Chondrocyte (in vitro differentiated cells): ENCODE measurements at places on chromosomes 2 and 18. TPM values are rescaled to one million over a fixed set of nuclear protein-coding genes. Genes with fewer than 3 reads are reported as not detected.

HOXD12 gene
- not detected in 3 replicates for total RNA-seq

CDH7 gene
- not detected in 3 replicates for total RNA-seq

SLC39A6 gene
- total RNA-seq: 84.9 to 89.9 TPM (median 86.4 TPM) in 3 replicates

TMEM247 gene
- not detected in 3 replicates for total RNA-seq

HDHD2 gene
- total RNA-seq: 16.7 to 17.7 TPM (median 16.8 TPM) in 3 replicates

ANKRD29 gene
- 0.48 to 0.85 TPM (median 0.50 TPM) in 3 replicates for total RNA-seq

FAP gene
- 163 to 205 TPM (median 171 TPM) in 3 replicates for total RNA-seq

SLC19A3 gene
- total RNA-seq: 0.52 to 0.56 TPM in 2 of 3 replicates, not detected in the other

BMP10 gene
- total RNA-seq: not detected in 3 replicates

ALKAL2 gene
- 150 to 164 TPM (median 154 TPM) in 3 replicates for total RNA-seq

MROH2A gene
- not detected in 3 replicates for total RNA-seq

ACVR1C gene
- 0.05 to 0.31 TPM (median 0.17 TPM) in 3 replicates for total RNA-seq

ASPRV1 gene
- total RNA-seq: 0.21 to 1.2 TPM (median 0.35 TPM) in 3 replicates

- DNase-seq: no peak
Measured at GRCh38 chr2:28497206-28497605, 1.3 kb downstream of the PLB1 start.

- DNase-seq: no peak
Measured at GRCh38 chr2:167504695-167505094, 616.4 kb downstream of the XIRP2 start.

- no peak for DNase-seq
Measured at GRCh38 chr2:88852753-88853402, 161.4 kb downstream of the RPIA start.

DNA sequence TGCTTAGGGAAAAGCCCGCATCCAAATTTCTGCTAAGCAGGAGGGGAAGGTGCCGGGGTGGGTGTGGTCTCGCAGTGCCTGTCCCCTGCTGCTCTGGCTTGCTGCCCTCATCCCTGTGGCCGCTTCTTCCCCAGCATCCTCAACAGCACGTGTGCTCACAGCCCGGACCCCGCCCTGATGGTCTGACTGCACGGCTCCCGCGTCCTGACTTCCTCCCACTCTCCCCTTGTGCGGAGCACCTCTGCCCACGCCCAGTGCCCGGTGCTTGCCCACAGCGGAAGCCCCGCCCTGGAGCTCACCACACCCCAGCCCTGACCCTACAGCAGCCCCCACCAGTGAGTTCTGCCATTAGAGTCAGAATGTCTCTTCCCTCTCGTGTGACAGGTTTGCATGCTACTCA, 277.9 kb downstream of the NDUFA10 start:
- DNase-seq: peak; percentile 79

DNA sequence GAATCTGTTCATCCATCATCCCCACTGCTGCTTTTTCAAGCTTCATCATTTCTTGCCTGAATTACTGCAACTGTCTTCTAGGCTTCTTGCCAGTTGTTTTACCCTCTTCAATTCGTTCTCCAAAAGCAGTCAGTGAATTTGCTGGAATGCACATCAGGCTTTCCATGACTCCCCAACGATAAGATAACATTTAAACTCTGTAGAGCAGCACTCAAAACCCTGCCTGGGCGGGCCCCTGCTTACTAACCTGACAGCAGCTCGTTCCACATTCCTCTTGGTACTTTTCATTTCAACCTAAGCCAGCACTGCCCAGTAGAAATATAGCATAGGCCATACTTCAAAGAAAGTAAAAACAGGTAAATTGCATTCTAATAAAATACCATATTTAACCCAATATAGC, 342.9 kb downstream of the SUCLG1 start:
- DNase-seq: no peak

DNA sequence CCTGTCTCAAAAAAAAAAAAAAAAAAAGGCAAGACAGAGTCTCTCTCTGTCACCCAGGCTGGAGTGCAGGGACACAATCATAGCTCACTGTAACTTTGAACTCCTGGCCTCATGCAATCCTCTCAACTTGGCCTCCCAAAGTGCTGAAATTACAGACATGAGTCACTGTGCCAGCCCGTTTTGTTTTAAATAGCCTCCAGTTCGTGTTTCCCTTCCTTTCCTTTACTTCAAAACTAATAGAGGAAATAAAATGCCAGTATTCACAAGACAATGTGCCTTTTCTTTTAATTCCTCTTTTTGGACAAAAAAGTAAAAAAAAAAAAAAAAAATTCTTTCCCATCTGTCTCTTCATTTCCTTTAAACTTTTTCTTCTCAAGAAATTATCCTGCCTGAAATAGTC, 54.5 kb upstream of the ACMSD start:
- DNase-seq: no peak

- no peak for DNase-seq
Measured at GRCh38 chr2:76288598-76288997, 577.9 kb upstream of the GCFC2 start.

GRCh38 chr2:208320686-208321085, 54.6 kb downstream of the PIKFYVE start:
- DNase-seq: no peak

DNA sequence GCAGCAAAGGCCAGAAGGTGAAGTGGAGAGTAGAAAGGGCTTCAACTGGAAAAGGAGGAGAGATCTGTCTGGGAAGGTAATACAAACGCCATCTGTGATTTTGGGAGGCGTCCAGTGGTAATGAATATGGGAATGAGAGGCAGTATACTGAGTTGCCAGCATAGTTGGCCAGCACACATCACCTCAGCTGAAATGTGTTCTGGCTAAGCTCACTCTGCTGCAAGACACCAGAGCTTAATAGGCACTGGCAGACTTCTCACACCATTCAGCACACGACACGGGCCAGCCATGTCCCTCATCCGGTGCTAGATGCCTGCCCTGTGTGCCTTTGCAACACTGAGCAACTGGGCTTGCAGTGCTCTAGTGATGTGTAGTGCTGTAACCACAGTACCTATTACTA, 277.1 kb downstream of the PIEZO2 start:
- no peak for DNase-seq

- no peak for DNase-seq
Measured at GRCh38 chr2:100674666-100675065, 111.9 kb downstream of the PDCL3 start.

- no peak for DNase-seq
Measured at GRCh38 chr2:46273225-46273863, 23.9 kb upstream of the EPAS1 start.

DNA sequence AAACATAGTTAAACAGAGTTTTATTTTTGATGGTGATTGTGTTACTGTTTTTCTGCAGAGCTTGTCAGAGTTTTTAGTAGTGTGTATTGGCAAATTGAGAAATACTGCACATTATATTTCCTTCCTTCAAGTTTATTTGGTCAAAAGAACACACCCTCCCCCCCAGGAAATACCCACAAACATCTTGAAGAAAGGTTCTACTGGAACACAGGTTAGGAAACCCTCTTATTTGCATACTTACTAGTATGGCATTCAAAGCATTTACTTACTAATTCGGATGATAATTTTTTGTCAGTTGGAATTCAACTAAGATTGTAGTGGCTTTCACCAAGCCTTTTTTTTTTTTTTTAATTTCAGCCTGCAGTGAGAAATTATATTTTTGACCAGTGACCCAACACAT, 9.1 kb downstream of the CAB39 start:
- no peak for DNase-seq

DNA sequence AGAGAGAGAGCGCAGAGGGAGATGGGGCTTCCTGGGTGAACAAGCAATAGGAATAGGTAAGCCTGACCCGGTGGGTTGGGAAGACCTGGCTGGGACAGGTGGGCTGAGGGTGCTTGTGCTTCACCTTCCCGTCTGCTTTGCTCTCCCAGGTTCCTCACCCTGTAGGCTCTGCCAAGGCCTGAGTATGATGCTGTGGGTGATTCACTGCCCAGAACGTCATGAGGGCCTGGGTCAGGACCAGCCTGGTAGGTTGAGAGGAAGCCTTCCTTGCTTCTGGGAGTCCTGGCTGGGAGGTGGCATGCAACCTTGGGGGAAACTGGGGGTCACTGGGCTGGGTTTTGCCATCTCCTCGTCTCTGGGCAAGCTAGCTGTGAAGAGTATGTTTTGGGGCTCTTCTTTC, 220.2 kb upstream of the APCDD1 start:
- DNase-seq: no peak

DNA sequence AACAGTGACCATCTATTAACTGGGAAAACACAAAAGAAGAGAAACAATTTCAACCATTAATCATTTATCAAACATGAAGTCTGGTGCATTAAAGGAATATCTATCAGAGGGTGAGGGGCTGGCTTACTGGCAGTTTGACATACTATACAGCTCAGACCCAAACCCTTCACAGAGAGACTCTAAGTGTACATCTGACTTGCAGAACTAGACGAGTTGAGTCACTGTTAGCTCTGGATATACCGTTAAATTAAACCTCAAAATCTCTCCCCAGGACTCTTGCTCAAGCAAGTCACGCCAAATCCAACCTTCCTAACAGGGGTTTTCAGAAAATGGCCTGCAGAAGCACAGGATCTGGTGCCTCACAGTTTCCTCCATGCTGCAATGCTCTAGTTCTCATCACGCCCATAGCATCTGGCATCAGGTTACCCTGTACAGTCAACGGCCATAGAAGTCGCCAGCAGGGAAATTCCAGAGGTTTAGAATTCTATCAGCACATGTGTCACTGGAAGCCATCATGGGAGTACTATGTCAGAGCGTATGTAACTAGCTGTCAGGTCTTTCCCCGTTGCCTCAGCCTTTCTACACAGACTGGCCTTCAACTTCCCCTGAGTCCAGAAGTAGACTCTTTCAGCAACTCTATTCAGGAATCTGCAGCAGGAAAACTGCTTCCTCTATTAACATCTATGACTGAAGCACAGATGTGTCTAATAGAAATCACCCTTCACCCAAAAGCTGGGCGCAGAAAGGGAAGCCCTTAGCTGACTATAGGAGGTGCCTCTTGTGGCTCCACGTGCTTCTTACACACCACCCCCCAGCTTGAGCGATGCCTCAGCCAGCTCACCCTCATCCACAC, 9.3 kb downstream of the TGOLN2 start:
- no peak for DNase-seq

GRCh38 chr2:36607947-36608346, 10.0 kb upstream of the FEZ2 start:
- DNase-seq: no peak

DNA sequence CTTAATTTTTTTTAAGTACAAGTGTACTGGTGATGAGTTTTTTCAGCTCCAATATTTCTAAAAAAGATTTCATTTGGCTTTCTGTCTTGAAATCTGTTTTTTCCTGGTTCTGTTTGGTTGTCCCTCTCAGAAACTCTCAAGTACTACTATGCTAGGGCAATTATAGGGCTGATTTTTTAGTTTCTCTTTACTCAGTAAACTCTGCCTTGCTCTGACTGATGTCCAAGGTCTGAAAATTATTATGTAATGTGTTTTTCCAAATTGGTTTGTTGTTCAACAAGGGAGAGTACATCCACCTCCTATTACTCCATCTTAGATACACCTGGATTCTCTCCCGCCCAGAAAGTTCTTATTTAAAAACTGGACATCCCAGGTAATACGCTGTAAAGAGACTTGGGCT, 877.7 kb downstream of the CBLN2 start:
- DNase-seq: no peak

GRCh38 chr18:63078471-63078870, 241.1 kb downstream of the BCL2 start:
- DNase-seq: no peak

- no peak for DNase-seq
Measured at GRCh38 chr18:14924226-14924625, 176.3 kb downstream of the ANKRD30B start.

DNA sequence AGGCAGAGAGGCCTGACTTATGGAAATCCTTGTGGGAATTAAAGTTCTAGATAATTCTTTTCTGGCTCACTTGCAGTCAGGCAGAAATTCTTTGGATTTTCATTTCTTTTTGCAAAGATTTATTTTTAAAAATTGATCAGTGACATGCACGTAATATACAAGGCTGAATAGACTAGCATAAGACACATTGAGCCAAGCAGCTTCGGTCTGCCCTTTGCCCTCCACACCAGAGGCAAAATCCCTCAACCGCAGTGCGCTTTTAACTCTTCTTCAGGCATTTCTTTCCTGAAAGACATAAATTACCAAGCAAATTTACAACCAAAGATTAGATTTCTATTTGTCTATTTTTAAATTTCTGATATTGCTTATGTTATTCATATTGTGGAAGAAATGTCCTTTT, 227.9 kb downstream of the LOXHD1 start:
- no peak for DNase-seq

DNA sequence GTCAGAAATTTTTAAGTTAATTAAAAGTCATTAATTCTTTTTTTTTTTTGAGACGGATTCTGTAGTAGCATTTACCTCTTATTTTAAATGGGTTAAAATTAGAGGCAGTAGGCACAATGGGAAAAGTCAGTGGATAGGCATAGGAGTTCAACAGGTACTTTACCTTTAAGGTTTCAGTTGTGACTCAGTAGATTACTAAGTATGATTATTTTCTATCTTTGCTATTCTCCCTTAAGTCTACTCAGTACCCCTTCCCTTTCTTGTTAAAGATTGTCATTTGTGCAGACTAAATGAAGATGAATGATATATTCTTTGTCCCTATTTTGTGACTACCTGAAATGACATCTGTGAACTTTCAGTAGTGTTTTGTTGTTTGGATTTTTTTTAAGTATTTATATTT, 19.7 kb downstream of the CCNYL1 start:
- DNase-seq: no peak

GRCh38 chr2:181985632-181986205, at the start of gene PPP1R1C:
TSS of gene PPP1R1C (plus strand) at chr2:181985853. CDS start at chr2:181986111, 258 bp downstream.
- DNase-seq: no peak

GRCh38 chr2:118905206-118905605, 36.8 kb upstream of the MARCO start:
- DNase-seq: no peak

DNA sequence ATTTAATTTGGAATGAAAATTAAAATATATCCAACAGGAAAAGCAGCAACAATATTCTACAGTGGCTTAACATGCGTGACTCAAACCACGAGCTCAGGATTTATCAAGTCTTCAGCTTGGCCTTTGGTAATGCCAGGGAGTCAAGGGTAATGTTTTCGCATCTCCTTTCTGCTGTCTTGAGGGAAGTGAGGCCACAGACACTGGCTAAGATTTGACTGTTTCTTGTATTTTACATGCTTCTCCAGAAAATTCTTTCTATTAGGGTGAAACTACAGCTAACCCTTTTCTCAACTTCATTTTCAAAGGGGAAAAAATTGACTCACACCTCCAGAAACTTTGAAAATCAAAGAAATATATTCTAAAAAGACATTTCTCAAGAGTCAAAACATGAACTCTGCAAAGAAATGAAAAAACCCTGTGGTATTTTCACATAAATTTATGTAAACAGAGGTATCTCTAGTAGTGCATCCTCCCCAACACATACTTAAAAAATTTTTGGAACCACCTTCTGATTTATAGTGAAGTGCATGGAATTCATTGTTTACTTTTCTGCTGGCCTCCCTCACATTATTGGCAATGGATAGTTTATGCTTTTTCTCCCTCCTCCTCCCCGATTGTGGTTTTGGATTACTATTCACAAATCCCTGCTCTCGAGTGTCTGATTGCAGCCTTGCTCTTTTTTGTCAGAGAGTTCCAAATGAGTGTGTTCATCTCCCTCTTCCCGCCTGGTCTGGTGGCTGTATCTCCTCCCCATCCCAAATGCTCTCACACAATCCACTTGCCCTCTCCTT, 48.7 kb downstream of the DPP4 start:
- no peak for DNase-seq
